ENCODE measurements at places on chromosomes 11 and 22. TPM values are rescaled to one million over a fixed set of nuclear protein-coding genes. Genes with fewer than 3 reads are reported as not detected.

Gene KCNE3
- total RNA-seq: 4.5 TPM

Gene PLAAT2
- not detected for total RNA-seq

Gene C22orf31
- total RNA-seq: not detected

Gene OR5B21
- not detected for total RNA-seq

Gene RAB36
- 3.7 TPM for total RNA-seq

Gene OTOG
- total RNA-seq: not detected

Gene DEUP1
- total RNA-seq: not detected

Gene C11orf87
- under 0.01 TPM for total RNA-seq

Gene GAB4
- not detected for total RNA-seq

Gene UBQLN3
- not detected for total RNA-seq

Gene HTR3B
- not detected for total RNA-seq

Gene SERPING1
- 4.5 TPM for total RNA-seq

Gene IL18
- 0.37 TPM for total RNA-seq

Gene POTEH
- total RNA-seq: not detected

Gene NPTXR
- total RNA-seq: 38.4 TPM

Data from smooth muscle cell of the umbilical artery (primary cell).